8988T (cell line): ENCODE measurements at places on chromosomes 3 and 15.
A peak's percentile ranks its signal among the peaks of the same experiment; 100 is the strongest.

DNA sequence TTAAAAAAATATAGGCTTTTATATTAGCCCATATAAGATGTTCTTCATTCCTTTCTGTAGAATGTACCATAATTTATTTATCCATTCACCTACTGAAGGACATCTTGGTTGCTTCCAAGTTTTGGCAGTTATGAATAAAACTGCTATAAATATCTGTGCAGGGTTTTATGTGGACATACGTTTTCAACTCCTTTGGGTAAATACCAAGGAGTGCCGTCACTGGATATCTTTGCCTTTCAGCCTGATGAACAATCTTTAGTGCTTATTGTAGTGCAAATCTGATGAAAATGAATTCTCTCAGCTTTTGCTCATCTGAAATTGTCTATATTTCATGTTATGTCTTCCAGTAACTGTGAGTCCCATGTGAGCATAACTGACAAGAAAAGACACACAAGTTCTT lies 26.6 kb upstream of the BLM start:
- no peak for DNase-seq

DNA sequence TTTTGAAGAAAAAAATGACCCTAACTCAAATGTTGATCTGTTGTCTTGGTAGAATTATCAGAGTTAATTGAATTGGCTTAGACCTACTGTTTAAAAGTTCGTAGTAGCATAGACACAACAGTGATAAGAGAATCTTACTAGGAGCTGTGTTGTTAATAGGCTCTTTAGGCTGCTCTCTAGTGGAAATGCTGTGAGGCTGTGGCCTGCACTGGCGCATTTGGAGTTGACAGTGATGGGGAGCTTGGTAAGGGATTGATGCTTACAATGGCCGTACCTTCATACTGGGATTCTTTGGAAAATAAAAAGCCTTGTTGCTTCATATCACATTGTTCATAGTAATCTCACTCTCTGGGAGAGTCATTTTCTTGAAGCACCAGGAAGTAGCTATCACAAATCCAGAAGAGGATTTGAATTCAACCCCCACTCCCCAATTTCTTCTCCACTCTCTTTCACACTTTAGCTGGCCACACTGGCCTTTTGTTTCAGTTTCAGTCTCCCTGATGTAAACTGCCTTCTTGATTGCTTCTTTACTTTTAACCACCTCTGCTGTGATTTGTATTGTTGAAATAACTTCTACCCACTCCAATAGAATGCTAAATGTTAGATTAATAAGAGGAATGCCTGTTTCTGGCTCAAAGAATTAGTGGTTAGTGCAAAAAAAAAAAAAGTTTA lies 56.6 kb downstream of the CEP63 start:
- DNase-seq: no peak

GRCh38 chr15:32956006-32956405 lies 238.2 kb downstream of the GREM1 start:
- DNase-seq: no peak

DNA sequence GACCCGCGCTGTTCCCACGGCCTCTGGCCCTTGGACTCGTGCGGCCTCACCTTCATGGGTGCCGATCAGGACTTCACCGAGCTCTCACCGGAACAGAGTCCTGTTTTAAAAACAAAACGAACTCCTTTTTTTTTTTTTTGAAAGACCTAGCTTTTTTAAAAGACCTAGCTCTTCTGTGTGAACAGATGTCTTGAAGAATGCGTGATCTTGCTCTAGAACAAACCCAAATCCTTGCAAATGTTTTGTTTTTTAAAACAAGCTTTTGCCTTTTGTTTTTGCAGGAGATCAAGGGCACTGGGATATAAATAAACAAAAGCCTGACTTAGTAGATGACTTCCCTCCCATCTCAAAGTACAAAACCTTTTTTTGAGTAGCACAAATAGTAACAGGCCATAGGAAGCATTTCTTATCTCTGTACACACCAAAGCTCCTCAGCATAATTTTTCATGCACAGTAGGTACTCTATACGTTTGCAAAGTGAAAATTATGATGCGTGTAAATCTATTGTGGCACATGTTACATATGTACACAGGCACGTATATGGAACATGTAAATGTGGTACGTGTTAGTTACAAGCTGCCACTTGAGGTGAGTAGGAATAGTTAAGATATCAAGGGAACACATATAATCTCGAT lies 1.1 kb upstream of the MSL2 start:
- no peak for DNase-seq

- no peak for DNase-seq
Measured at GRCh38 chr15:29903785-29904464, 81.7 kb upstream of the TJP1 start.

DNA sequence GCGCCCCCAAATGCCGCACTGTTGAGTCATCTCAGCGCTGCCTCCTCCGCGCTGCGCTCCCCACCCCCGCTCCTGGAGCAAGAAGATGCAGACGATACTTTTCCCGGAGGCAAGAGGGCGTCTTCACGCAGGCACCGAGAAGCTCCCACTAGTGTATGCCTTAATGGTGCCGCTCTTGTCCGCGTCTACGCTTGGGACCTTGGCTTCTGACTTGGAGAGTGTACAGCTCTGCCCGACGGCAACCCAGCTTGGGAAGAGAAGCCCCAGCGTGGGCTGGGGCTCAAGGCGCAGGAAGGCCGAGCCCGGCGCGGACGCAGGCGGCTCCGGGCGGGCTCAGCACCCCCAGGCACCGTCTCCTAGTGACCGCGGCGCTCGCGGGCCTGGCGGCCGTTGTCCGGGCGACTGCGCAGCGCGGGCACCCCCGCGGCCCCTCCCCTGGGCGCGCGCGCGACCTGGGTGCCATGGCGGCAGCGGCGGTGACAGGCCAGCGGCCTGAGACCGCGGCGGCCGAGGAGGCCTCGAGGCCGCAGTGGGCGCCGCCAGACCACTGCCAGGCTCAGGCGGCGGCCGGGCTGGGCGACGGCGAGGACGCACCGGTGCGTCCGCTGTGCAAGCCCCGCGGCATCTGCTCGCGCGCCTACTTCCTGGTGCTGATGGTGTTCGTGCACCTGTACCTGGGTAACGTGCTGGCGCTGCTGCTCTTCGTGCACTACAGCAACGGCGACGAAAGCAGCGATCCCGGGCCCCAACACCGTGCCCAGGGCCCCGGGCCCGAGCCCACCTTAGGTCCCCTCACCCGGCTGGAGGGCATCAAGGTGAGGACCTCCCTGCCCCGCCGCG lies at the start of gene P4HTM:
Gene P4HTM, plus strand, starts transcription at position 446 of the 840 bp plus-strand sequence. Its CDS starts 16 bp downstream, at position 462.
- DNase-seq: peak; percentile 75

GRCh38 chr3:36501616-36502015 lies 121.3 kb downstream of the STAC start:
- no peak for DNase-seq

DNA sequence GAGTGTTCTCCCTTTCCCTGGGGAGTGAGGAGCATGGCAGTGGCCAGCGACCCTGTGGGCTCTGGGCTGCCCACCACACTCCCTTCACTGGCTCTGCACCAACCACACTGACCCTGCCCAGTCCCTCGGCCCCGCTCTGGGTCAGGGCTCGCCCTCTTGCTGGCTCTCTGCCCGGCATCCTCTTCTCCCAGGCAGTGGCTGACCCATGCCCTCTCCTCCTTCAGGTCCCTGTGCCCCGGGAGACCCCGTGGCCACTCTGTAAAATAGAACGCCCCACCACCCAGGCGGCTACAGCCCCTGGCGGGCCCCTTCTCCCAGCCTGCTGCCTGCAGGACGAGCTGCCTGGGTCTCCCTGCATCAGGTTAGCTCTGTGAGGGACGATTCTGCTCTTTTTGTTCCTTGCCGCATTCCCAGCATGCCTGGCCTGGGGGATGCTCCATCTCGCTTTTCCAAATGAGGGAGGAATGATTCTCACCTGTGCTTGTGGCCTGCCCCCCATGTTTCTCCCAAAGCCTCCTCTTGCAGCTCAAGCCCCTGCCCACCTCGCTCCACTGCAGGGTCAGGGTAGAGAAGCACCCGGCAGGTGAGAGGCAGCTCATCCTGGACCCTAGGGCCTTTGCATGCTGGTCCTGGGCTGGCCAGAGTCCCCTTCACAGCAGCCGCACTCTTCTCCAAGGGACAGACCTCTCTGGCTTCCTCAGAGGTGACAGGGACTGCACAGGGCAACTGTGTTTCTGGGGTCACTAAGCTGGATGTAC lies 14.5 kb upstream of the CFAP100 start:
- DNase-seq: no peak

DNA sequence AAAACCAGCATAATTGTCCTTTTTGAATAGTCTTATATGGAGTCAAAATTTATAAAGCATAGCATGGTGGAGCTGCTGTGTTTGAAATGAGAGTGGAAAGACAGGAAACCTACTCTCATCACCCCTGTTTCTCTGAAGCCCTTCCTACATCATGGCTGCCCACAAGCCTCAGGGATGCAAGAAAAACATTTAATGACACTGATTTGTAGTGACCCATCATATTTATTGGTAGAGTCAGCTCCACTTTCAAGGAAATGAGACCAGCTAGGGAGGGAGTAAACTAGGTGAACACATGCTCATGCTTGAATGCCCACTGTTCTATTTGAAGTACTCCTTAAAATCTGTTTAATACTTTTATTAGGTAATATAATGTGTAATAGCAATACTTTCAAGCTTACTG lies 494.3 kb upstream of the KCNMB2 start:
- no peak for DNase-seq

DNA sequence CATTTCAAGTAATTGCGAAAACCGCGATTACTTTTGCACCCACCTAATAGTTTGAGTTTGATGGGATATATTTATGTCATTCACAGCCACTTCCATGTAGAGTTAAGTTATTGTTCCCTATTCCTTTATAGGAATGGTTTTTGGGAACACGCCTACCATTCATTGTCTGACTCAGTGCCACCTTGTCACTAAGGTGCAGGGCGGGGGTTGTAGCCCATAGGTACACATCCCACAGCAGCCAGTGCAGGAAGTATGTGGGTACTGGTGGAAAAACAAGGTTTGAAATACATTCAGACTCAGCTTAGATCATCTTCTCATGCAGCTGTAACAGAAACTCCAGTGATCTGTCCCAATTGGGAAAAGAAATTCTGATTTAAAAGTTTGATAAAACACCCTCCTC lies 48.2 kb upstream of the CFAP161 start:
- no peak for DNase-seq

- no peak for DNase-seq
Measured at GRCh38 chr3:185807445-185808068, 17.3 kb downstream of the IGF2BP2 start.
